NCI-H524 treated with DMSO at 0.1 percent for 48 hours (cell line): ENCODE measurements at places on chromosomes 2 and 18.

DNA sequence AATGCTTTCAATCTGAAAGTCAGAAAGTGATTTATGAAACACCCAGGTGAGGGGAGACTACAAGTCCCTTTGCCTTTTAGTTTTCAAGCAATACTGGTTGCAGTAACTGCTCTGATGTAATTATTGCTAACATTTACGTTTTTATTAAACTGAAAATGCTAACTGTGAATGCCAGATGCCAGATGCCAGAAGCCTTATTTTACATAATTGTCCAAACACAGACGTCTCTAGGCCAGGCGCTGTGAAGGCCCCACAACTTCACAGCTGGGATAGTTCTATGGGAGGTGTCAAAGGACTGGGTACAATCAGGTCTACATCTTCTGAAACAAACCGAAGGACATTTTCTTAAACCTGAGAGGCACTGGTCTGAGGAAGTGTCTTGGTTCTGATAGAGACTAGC is 27.5 kb upstream of the MSGN1 start:
- DNase-seq = no peak

DNA sequence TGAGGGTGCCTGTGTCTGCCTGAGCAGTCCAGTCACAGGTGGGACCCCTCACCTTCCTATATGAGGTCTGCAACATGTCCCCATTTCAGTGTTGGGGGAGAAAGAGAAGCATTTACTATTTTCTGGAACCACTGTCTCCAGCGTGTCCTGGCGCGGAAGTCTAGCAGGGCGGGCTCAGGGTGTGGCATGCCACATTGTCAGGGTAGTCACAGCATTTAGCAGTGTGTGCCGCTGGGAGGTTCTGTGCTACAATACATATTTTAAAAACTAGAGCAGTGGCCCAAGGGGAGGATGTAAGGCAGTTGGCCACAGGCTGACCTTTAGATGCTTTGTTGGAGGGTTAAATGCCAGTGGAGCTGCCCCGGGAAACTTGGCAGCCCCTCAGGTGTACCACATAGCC is 12.5 kb downstream of the UBE2F start:
- no peak for DNase-seq

DNA sequence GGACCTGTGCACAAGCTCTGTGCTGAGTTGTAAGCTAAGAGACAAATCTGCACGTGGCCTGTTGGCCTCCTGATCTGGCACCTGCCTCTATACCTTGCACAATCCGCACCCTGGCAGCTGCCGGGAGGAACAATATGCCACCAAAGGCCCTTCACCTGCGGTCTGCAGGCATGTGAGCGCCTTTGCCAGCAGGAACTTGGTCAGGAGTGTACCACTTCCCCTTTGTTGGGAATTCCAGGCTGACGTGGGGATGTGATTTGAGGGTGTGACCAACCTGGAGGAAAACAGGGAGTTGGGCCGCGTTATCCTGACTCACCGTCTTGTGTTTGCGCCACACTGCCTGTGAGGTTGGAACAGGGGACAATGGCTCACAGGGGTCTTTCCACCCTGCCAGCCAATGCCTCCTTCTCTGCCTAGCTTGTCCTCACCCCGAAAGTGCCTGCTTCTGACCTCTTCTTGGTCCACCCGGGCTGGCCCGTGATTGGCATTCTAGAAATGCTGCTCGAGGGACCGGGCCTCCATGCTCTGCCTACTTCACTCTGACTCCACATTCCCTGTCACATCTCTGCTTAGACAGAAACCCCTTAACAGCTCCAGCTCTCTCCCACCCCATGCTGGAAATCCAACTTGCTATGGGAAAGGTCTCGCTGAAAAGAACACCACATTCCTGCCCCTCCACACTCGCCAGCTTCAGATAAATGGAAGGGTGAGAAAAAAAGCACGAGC is 67.1 kb upstream of the MAP4K4 start:
- no peak for DNase-seq

- DNase-seq = no peak
Measured at GRCh38 chr2:235467588-235467987, 26.3 kb upstream of the AGAP1 start.

DNA sequence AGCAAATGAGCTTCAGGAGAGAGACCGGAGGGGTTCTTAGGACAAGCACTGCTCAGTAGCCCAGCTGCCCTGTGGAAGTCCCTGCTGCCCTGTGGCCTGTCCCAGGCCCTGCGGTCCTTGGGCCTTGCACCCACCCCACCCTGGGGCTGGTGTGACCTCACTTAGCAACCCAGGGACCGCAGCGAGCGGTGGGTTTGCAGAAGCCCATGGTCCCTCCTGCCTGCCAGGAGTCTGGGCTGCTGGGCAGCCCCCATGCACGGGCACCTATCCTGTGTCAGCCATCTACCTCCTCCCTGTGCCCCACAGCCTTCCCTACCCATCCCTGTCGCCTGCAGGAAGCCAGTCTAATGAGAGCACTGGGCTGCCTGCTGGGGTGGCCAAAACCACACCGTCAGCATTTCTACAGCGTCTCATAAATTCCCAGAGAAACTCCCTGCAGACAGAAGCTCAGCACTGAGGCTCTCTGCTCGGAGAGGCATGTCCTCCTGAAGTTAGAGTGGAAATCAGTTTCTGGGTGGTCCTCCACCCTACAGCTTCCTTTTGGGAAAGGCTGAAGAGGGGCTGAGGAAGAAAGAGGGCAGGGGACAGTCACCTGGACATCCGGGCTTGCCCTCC is 231.1 kb upstream of the HS6ST1 start:
- DNase-seq = no peak

DNA sequence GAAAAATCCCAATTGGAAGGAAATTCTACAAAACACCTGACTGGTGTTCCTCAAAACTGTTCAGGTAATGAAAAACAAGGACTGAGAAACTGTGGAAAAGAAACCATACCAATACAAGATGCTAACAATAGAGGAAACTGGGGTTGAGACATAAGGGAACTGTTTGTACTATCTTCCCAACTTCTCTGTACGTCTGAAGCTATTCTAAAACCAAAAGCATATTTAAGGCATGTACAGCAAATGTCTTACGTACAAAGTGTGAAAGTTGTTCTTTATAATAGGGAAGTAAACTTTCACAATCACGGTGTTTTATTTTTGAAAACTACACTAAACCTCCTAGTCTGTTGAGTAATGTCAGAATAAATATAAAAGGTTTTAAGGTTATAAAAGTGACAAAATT is 776.1 kb upstream of the RAB6C start:
- DNase-seq = no peak

DNA sequence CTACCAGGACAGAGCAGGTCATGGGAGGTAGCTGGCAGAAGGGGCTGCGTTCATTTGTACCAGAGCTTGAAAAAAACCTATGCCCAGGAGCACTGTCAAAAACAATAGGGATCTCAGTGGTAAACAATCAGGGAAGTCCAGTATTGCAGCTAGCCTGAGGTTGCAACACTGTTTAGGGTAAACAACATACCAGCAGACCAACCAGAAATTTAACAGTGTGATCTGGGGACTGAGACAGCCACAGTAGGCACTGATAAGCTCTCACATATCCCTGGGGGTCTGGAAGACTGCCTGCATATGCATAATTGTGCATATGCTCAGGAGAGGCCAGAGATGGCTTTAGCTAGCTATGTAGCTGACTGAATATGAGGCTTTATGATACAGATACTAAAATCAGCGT is 12.0 kb upstream of the ZCCHC2 start:
- no peak for DNase-seq

GRCh38 chr2:195117011-195117410 is 540.0 kb upstream of the SLC39A10 start:
- no peak for DNase-seq

DNA sequence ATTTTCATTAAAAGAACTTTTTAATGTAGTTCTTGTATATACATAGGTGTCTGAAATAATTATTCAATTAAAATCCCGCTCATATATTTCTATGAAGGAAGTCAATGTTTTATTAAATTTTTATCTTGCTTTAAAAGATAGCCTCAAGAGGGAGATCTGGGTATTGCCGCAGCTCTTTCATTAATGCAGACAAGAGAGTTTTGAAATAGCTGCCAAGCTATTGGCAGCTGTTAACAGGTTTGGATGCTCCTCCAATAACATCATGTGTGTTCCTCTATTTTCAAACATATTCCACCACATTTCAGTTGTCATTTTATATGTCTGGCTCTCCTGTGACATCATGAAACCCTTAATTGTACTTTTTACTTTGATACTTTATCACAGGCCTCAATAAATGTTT is 12.9 kb upstream of the NT5C1B start:
- no peak for DNase-seq

- DNase-seq = no peak
Measured at GRCh38 chr2:174563530-174564282, 33.9 kb downstream of the WIPF1 start.

- DNase-seq = no peak
Measured at GRCh38 chr2:197113275-197113711, 186.8 kb upstream of the PGAP1 start.

DNA sequence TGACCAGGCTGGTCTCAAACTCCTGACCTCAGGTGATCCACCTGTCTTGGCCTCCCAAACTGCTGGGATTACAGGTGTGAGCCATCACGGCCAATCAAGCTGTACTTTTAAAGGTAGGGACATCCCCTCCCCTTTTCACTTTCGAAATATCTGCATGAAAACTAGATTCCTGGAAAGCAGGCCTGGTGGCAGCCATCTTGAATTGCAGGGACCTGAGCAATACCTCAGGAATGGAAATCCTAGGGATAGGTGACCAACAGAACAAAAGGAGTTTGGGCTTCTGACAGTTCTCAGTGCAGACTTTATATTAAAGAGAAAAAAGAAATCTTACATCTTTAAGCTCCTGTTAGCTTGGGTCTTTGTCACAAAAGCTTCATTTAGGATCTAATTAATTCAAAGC is 62.6 kb downstream of the KLF7 start:
- DNase-seq = no peak

GRCh38 chr2:182300608-182301007 is 126.2 kb downstream of the PDE1A start:
- no peak for DNase-seq

- no peak for DNase-seq
Measured at GRCh38 chr2:207771421-207771820, 1.7 kb upstream of the FZD5 start.

DNA sequence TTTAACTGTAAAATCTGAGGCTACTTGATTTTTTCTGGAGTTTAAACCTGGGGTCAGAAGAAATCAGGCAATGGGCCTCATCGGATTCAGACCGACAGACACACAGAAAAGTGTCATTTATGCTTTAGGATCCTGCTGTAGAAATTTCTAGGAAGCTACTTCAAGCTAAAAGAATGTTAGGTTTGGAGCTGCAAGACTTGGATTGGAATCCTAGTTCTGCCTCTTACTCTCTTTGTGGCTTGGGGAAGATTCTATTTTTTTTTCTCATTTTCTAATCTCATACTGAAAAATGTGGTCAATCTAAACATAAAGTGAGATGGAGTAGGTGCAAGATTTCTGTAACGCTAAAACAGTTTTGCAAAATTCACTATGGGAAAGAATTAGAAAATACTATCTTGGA is 48.8 kb upstream of the KCNE4 start:
- DNase-seq = no peak

DNA sequence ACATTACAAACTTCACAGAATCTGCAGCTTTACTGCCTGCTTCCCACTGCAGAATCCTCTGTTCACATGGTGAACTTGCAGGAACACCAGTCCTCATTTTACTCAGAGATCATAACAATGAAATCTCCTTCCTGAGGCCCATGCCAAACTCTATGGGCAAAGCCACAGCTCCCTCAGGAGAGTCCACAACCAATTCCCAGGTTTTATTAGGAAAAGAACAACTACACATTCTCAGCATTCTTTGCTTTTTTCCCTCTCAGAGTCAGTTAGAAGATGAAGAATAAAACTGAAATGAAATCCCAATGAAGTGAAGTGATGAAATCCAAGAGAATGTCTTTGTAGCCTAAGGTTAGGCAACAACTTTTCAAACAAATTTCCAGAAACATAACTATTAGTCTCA is 233.7 kb downstream of the DSEL start:
- DNase-seq = no peak

GRCh38 chr2:138212434-138212833 is 248.2 kb downstream of the HNMT start:
- DNase-seq = no peak

GRCh38 chr2:239522002-239522739 is 121.4 kb upstream of the HDAC4 start:
- DNase-seq = no peak

GRCh38 chr2:88919087-88919738 is 227.7 kb downstream of the RPIA start:
- DNase-seq = no peak

DNA sequence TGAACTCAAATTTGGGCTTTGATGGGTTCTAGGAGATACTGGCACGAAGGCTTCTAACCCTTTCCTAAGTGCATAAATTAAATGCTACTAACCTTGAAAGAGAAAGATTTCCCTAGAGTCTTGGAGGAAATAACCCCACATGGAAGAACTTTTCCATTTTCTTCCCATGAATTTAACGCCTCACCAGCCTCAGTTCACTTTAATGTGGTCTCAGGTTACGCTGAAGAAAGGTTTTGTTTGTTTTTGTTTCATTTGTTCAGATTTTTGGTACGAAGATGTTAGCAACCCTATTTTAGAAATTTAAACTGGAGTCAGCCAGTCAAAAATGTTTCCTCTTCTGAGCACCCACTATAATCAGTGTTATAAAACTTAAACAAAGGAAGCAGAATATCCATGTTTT is 30.7 kb downstream of the METTL4 start:
- no peak for DNase-seq

- DNase-seq = no peak
Measured at GRCh38 chr2:113124984-113125855, 2.2 kb upstream of the IL1RN start.

- no peak for DNase-seq
Measured at GRCh38 chr18:48819276-48819675, 131.5 kb downstream of the SMAD7 start.

- no peak for DNase-seq
Measured at GRCh38 chr18:24499814-24500213, 39.4 kb downstream of the HRH4 start.

- DNase-seq = no peak
Measured at GRCh38 chr2:239467956-239468490, 67.2 kb upstream of the HDAC4 start.

GRCh38 chr2:204140246-204140645 is 203.7 kb downstream of the ICOS start:
- no peak for DNase-seq

DNA sequence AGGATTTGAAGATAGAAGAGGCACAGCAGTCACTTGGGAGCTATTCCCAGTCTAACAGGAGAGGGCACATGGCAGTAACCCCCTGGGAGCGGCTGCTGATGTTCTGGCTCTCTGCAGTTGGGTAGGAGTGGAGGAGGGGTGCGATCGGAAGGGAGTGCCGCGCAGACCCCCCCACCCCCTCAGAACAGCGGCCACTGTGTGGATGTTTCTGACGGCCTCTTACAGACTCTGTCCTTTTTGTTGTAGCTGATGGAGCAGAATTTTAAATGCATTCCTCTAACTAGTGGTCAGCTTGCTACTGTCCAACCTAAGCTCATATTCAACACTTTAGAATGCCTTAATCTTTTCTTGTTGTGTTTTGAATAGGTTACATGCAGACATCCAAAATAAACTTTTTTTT is 127.9 kb downstream of the AGAP1 start:
- DNase-seq = no peak

- peak; percentile 71 for DNase-seq
Measured at GRCh38 chr2:134869946-134870736, 31.7 kb downstream of the ACMSD start.

GRCh38 chr2:226418521-226418920 is 381.1 kb downstream of the IRS1 start:
- no peak for DNase-seq

GRCh38 chr2:105255979-105256378 is 14.4 kb downstream of the GPR45 start:
- no peak for DNase-seq

GRCh38 chr2:181461056-181461997 is 4.1 kb downstream of the ITGA4 start:
- DNase-seq = no peak

- no peak for DNase-seq
Measured at GRCh38 chr2:75065402-75066008, 107.1 kb downstream of the POLE4 start.
